ENCODE measurements at places on chromosomes 1 and 21.

- no peak for DNase-seq
- H3K4me3 ChIP-seq: no peak overlapping the region
- H3K36me3 ChIP-seq: no peaks in the 10 kb centered on the region
- no peaks in the 10 kb centered on the region for H3K27me3 ChIP-seq
Observed at GRCh38 chr21:45537746-45538291, 4.4 kb downstream of the SLC19A1 start.

- H3K27me3 ChIP-seq: no peaks in the 10 kb centered on the region
- no peak for DNase-seq
Observed at GRCh38 chr1:197224160-197224559, 43.9 kb upstream of the CRB1 start.

- H3K27ac ChIP-seq: no peak overlapping the region
- peak overlapping the region; percentile 33 for H3K4me3 ChIP-seq
- peaks cover 17% of the 10 kb centered on the region for H3K4me1 ChIP-seq
- H3K36me3 ChIP-seq: no peaks in the 10 kb centered on the region
- H3K27me3 ChIP-seq: peaks cover 16% of the 10 kb centered on the region
- DNase-seq: no peak
Observed at GRCh38 chr1:5664906-5665875, 327.0 kb downstream of the NPHP4 start.

DNA sequence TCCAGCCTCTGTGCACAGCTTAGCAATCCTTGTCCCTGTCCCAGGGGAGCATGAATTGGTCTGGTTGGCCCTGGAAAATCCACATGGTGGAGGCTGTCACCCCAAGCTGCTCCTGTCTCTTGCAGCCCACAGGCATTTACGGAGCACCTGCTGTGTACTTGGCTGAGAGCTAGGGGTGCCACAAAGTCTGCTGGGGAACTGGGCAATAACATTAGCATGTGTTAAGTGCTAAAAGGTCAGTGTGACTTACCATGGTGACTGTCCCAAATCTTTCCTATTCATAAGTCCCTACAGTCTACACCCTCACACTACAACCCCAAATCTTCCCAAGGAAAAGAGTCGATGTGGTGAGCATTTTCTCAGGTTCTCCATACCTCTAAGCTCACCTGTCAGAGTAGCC lies 53.6 kb upstream of the ARTN start:
- no peak overlapping the region for H3K27ac ChIP-seq
- H3K4me1 ChIP-seq: peaks cover 5% of the 10 kb centered on the region
- no peaks in the 10 kb centered on the region for H3K27me3 ChIP-seq

- peaks cover 2% of the 10 kb centered on the region for H3K4me1 ChIP-seq
- peaks cover 6% of the 10 kb centered on the region for H3K27me3 ChIP-seq
- H3K36me3 ChIP-seq: no peaks in the 10 kb centered on the region
- no peak overlapping the region for H3K27ac ChIP-seq
- H3K4me3 ChIP-seq: no peak overlapping the region
- DNase-seq: no peak
Observed at GRCh38 chr1:109761227-109762038, 2.3 kb downstream of the EPS8L3 start.

DNA sequence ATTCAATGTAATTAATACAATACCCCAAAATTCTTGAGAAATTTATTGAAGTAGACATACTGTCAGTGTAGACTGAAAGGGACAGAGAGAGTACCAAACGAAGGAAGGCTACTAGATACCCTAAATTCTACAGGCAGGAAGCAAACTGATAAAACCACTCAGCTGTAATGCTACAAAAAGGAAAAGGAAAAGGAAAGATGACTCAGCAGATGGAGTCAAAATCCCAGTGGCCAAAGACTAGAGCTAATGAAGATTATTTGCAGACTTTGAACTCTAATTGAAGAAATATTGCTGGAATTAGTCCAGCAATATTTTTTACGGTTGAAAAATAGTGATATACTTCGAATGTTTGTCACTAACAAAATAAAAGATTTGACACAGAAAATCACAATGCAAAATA lies 671.9 kb downstream of the BRINP3 start:
- no peaks in the 10 kb centered on the region for H3K36me3 ChIP-seq
- no peak for DNase-seq
- no peaks in the 10 kb centered on the region for H3K4me1 ChIP-seq
- H3K27ac ChIP-seq: no peak overlapping the region

DNA sequence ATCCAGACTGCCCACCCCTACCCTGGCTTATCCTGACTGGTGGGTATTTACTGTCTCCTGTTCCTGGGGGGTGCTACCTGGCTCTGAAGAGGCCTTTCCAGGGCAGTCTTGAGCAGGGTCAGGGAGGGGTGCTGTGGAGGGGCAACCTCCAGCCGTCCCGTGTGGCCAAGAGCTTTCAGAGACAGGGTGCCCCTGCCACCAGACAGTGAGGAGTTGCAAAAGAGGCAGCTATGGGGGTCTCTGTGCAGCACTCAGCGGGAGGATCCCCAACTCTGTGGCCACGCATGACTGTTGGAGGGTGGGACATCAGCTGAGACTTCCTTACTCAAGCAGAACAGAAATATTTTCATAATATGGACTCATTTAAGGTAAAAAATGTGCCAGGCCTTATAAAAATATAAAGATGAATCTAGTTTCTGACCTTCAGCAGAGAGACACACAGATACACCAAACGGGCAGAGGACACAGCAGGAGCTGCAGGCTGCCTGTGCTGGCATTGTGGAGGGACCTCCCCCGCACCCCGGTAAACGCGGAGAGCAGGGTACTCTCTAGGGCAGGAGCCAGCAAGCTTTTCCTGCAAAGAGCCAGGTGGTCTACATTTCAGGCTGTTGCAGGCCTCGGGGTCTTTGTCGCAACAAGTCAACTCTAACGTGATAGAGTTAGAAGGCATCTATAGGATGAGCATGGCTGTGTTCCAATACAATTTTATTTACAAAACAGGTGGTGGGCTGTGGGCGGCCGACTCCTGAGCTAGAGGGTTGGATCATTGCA lies 252.6 kb downstream of the RHOU start:
- H3K27me3 ChIP-seq: peaks cover 6% of the 10 kb centered on the region
- H3K36me3 ChIP-seq: no peaks in the 10 kb centered on the region
- peaks cover 2% of the 10 kb centered on the region for H3K4me1 ChIP-seq
- H3K27ac ChIP-seq: no peak overlapping the region
- no peak for DNase-seq
- H3K4me3 ChIP-seq: no peak overlapping the region

DNA sequence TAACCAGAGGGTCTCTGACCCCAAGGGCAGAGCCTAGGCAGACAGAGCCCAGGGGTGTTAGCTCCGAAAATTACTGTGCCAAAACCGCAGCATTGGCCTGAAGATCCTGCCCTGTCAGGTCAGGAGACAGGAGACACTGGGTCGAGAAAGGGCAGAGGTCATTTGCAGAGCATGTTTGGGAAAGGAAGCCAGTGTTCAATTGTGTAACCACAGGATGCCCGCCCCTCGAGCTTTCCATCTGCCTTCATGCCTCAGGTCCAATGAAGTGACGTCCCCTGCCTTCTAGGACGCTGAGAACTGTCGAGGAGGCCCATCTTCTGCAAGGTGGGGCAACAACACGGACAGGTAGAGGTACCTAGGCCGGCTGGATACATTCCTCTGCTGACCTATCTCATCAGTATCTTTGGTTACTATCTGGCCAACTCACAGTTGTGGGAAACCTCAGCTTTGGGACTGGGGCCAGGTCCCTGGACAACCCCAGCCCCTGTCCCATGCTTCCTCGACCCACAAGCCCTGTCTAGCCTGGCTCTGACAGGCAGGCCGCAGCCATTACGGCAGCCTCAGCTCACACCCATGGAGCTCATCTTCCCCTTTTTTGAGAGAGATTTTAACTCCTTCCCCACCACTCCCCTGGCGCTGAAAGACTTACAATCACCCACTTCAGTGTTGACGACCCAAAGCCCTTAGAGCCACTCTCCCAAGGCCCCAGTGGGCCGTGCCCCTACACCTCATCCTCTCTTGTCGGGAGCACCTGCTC lies 1.3 kb downstream of the ARL8A start:
- peak overlapping the region; percentile 96 for H3K27ac ChIP-seq
- no peaks in the 10 kb centered on the region for H3K27me3 ChIP-seq
- H3K4me1 ChIP-seq: peaks cover 30% of the 10 kb centered on the region
- H3K4me3 ChIP-seq: peak overlapping the region; percentile 98

DNA sequence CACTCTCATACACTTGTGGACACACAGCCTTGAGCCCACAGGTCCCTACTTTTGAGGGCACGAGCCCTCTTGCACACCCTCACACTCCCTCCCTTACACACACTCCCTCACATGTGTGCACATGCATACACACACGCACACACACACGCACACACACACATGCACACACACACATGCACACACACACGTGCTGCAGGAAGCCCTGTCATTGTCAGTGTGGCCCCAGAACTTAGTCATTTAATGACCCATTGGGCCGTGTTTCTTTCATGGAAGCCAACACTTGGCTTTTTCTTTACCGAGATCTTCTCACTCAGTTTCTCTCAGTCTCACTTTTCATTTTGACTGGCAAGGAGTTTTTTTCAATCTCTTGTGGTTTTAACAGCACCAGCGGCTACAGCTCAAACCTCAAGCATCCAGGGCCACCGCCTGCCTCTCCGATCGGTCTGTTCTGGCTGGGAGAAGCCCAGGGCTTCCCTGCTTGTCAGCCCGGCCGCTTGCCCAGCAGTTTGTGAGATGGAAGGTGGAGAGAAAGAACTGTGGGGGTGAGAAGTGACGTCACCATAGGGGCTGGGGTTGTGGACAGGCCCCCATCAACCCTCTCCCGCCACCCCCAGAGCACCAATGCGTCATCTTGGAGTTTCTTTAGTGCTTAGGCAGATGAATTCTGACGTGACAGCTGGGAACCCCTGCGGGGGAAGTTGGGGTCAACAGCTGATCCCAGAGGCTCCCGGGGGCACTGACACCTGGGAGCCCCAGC lies 15.8 kb upstream of the TNFRSF8 start:
- no peaks in the 10 kb centered on the region for H3K36me3 ChIP-seq
- peaks cover 3% of the 10 kb centered on the region for H3K4me1 ChIP-seq
- DNase-seq: peak; percentile 15
- H3K27ac ChIP-seq: no peak overlapping the region
- H3K4me3 ChIP-seq: no peak overlapping the region

GRCh38 chr1:109808703-109809102 lies 45.0 kb upstream of the EPS8L3 start:
- H3K4me3 ChIP-seq: no peak overlapping the region
- DNase-seq: no peak
- no peaks in the 10 kb centered on the region for H3K36me3 ChIP-seq
- no peak overlapping the region for H3K27ac ChIP-seq
- peaks cover 29% of the 10 kb centered on the region for H3K4me1 ChIP-seq

GRCh38 chr1:6547301-6547700 lies 7.0 kb downstream of the NOL9 start:
- no peak for DNase-seq
- peaks cover 27% of the 10 kb centered on the region for H3K4me1 ChIP-seq
- peak overlapping the region; percentile 98 for H3K27ac ChIP-seq
- H3K36me3 ChIP-seq: peaks cover 4% of the 10 kb centered on the region

Measured in T-helper 17 cell (primary cell).